ENCODE measurements at places on chromosomes 6 and 20. TPM values are rescaled to one million over a fixed set of nuclear protein-coding genes. Genes with fewer than 3 reads are reported as not detected.

DNA sequence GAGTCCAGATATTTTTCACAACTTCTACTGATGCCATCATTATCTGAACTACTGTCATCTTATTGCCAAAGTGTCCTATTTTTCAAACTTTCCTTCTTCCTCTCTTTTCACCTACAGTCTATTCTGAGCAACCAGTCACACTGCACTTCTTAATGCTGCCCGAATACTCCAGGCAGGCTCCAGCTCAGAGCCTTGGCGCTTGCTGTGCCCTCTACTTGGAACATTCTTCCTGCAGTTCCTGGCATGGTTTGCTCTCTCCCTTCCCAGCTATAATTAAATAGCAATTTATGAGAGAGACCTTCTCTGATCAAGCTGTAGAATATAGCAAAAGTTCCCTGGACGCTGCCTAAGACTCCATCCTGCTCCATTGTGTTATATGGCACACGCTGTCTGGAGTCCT, 831.6 kb downstream of the QKI start:
- no peak for DNase-seq

DNA sequence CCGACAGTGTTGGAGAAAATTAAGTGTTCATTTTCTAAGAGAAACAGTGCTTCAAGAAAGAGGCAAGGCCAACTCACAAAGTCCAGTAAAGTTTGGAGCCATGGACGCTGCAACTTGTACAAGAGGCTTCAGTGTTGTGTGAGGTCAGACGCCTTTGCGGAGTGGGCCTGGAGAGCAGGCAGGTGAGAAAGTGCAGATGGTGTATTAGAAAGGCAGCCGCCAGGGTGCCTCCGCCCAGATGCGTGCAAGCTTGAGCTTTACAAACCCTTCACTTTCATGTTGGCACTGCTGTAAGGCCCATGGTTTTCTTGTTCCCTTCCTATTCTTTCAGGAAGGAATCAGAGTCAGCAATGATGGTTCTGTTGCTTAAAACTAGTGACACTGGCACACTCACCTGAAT, 25.4 kb upstream of the EXOC2 start:
- no peak for DNase-seq

TBX18 gene
- total RNA-seq, result 3.0 TPM

BPIFA1 gene
- total RNA-seq, result not detected

DNA sequence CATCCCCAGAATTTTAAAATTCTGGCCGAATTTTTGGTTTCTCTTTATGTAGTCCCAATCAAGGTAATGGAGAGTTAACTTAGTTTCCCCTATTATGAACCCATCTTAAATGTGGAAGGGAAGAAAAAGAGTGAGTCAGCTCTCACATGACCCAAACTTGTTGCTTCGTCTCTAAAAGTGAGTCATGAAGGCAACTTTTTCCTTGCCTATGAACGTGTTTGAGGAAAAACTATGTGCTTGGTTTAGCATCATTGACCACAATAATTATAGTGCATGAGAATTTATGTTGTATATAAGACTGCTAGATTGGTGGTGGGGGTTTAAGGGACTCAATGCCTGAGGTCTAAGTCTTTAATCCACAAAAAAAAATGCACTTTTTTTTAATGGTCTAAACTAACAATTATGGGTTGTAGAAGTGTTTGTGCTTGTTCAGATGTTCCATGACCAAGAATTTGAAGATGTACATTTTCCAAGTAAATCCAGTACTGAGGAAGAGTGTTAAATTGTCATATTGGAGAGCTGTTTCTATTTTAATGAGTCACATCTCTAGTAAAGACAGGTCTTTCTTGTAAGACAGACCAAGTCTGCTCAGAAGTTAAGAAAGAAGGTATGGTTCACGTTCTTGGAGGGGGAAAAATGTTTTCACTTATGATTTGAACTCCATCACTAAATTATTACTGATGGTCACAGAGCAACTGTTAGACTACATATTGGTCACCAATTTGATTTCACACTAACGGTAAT, 409.9 kb upstream of the MARCKS start:
- peak; percentile 91 for DNase-seq

DNA sequence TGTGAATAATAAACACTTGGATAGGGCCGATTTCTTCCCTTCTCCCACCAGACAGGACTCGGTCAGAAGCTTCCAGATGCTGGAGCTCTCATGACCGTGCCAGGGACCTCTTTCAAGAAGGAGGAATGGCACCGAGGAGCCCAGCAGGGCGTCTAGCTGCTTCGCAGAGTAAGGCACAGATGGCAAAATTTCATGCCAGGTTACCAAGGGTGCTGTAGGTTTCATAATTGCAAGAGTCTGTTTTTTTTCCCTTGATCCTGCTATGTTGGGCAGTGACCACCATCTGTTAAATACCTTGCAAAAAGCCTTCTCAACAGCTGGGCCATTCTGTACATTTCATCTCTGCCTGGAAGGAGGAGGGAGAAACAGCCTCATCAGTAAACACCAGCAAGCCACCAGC, 111.8 kb downstream of the EDN3 start:
- no peak for DNase-seq

GRCh38 chr20:41714030-41714429, 95.9 kb upstream of the CHD6 start:
- no peak for DNase-seq

DNA sequence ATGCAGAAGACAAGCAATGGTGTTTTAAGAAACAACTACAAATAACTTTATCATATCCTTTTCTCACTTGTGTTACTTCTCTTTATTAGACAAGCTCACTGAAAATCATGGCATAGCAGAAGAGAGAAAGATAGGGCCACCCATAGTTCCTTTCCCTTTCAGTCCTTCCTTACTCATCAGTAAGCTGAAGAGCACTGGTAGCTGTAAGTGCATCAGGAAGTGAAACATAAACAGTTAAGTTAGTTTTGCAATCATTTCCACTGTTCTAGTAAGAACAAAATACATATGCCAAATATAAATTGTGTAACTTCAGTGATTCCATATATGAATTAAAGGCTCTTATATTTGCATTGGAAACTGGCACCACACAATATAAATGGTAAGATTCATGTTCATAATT, 220.1 kb downstream of the HACE1 start:
- peak; percentile 89 for DNase-seq

DSTN gene
- 550 TPM for total RNA-seq

BFSP1 gene
- 2.9 TPM for total RNA-seq

- no peak for DNase-seq
These were observed 97.4 kb downstream of the BANF2 start for GRCh38 chr20:17797161-17797560.

DNA sequence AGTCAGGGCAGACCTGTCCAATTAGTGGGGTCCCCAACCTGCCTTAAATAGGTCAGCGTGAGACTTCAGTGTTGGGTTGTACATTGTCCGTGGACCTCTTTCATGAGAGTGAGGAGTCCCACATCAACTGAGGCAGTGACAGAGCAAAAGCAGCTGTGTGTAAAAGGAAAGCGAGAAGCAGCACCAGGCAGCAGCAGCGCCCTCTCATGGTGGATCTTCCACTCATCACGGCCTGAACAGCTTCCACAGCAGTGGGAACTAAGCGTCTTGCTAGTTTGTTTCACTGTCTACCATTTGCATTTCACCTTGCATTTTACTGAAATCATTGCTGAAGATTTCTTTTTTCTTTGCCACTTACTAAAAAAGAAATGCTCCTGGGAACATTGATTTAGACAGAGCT, 333.8 kb downstream of the PKHD1 start:
- DNase-seq, result no peak

GRCh38 chr6:35360349-35361138, 18.2 kb downstream of the PPARD start:
- DNase-seq, result peak; percentile 18

GRCh38 chr6:30670760-30671527, 1.9 kb downstream of the DHX16 start:
- DNase-seq, result no peak

- no peak for DNase-seq
These were observed 189.0 kb upstream of the FOXA2 start for GRCh38 chr20:22773344-22773743.

DNA sequence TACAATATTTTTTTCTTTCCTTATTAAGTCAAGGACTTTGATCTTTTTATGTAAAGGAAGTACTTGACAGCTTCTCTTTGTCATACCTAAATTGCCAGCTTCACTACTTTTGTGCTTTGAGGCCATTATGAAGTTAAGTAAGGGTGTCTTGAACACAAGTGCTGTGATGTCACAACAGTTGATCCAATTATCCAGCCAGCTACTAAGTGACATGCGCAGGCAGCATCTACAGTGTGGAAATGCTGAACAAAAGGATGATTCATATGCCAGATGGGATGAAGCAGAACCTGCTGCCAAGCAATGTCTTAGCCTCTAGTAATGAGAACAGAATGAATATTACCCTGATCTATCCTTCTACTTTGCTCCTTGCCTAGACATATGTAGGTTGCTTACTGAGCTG, 68.3 kb upstream of the TMEM244 start:
- peak; percentile 66 for DNase-seq

ULBP3 gene
- total RNA-seq, result 17.3 TPM

- peak; percentile 47 for DNase-seq
These were observed 82.2 kb downstream of the MYO6 start for GRCh38 chr6:75830959-75831885.

GRCh38 chr20:2701671-2702081, 9.1 kb downstream of the EBF4 start:
- no peak for DNase-seq

SLC18B1 gene
- total RNA-seq, result 11.2 TPM

DNA sequence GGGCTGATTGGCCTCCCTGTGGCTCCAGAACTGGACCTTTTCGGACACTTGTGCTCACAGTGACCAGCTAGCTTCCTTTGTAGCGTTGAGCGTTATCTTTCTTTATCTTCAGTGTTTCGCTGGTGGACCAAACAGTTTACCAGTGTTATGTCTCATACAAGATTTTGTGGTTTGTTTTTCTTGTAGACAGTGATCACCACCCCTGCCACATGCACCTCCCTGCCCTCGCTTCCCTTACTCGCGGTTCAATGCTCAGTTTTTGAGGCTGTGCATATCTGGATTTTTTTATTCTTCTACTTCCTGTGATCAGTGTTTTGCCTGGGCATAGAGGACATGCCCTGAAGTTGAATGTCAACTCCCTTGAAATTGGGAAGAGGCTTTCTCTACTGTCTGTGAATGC, 16.4 kb downstream of the MYT1 start:
- no peak for DNase-seq

GRCh38 chr6:144897441-144897921, 612.3 kb downstream of the UTRN start:
- peak; percentile 55 for DNase-seq

DNA sequence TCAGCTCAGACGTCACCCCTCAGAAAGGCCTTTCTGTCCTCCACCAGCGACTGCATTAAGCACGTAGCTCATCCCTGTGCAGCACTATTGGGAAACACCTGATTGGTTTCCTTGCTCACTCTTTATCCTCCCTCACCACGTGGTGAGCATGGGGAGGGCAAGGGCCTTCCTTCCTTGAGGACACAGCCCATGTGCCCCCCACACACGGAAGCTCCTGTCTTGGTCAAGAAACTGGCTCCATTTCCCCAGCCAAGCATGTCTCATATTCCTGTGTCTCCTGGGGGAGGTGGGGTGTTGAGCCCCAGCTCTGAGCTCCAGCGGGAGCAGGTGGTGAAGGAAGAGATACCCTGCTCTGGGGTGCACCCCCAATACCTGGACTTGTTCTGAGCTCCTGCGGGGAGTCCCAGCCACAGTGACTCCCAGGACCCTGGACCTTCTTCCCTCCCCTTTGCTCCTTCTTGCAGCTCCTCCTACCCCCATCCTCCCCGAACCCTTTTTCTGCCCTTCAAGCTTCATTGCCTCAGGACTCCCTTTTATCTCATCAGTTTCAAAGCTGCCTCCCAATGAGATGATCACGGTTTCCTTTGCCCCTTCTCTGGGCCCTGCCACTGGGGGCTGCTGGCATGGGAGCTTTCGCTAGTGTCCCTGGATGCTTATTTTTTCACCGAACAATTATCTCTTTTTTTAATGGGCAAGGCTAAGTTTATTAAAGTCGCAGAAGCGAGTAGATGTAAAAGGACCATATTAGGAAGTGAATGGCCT, 230.1 kb downstream of the TFAP2C start:
- no peak for DNase-seq

- DNase-seq, result no peak
These were observed 24.5 kb upstream of the SMOC2 start for GRCh38 chr6:168416531-168416930.

- DNase-seq, result no peak
These were observed 15.8 kb downstream of the POM121L2 start for GRCh38 chr6:27296106-27296783.
